ENCODE measurements at places on chromosomes 5 and 9.

- DNase-seq = no peak
Measured at GRCh38 chr9:101487443-101487840, 46.2 kb upstream of the RNF20 start.

GRCh38 chr5:42403236-42403635, 20.0 kb upstream of the GHR start:
- no peak for DNase-seq

GRCh38 chr9:121206516-121207370, 5.1 kb upstream of the RAB14 start:
- no peak for DNase-seq

DNA sequence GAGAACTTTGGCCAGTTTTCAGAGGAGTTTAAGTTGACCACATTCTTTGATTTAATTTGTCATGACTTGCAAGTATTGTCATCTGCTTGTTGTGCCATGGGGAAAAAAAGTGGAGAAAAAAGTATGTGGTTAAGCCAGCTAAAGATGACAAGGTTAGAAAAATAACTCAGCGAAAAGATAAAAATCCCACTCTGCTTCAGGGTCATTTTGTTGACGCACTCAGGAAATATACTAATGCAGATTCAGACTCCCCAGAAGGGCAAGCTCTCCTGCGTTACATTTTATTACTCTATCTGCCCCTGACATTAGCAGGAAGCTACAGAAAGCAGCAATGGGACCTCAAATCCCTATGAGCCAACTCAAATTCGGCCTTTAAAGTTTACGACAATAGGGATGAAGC, 27.6 kb upstream of the TESK1 start:
- no peak for DNase-seq

GRCh38 chr9:124813501-124814163, 36.7 kb downstream of the OLFML2A start:
- no peak for DNase-seq

GRCh38 chr9:38687992-38688391, 31.9 kb downstream of the FAM240B start:
- DNase-seq = no peak

DNA sequence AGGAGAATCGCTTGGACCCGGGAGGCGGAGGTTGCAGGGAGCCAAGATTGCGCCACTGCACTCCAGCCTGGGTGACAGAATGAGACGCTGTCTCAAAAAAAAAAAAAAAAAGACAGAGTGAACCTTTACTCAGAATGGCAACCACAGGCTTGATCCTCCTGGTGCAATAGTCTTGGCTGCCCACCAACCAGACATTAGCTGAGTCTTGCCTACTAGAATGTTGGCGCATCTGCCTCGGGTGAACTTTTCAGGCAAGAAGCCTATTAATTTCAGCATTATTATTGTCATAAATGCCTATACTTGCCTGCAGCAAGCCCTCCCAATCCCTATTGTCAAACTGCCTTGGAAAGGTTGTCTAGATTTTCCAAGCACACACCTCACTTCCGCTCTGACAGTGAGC, 4.2 kb downstream of the SERINC5 start:
- DNase-seq = no peak

DNA sequence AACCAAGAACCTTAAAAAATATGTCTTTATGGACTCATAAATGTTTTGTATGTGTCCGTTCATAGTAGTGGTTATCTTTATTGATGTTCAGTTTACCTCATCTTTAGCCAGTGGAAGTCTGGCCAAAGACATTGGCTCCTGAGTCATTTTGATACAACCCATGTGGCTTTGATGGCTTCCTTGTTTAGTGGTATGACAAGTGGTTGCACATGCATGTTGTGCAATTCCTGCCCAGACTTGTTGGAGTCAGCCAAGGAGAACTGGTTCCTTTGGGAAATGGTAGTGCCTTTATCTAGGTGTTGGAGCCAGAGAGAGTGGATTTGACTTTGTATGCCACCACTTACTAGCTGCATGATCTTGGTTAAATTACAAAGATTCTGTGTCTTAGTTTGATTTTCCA, 94.3 kb downstream of the RPS23 start:
- DNase-seq = no peak

DNA sequence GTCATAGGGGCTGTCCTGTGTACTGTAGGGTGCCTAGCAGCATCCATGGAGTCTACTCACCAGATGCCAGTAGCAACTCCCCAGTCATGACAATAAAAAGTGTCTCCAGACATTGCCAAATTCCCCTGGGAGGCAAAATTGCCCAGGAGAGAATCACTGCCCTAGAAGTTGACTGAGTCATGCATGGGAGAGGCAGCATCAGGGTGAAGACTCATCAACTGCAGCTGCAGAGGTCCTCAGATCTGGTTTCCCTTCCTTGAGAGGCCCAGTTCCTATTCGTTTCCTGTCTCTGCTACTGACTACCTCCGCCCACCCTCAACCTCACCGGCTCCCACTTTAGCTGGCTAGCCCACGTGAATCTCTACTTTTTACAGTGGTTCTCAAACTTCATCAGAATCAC, 88.6 kb upstream of the AGXT2 start:
- no peak for DNase-seq

- DNase-seq = no peak
Measured at GRCh38 chr9:113653746-113654604, 190.4 kb downstream of the RGS3 start.

DNA sequence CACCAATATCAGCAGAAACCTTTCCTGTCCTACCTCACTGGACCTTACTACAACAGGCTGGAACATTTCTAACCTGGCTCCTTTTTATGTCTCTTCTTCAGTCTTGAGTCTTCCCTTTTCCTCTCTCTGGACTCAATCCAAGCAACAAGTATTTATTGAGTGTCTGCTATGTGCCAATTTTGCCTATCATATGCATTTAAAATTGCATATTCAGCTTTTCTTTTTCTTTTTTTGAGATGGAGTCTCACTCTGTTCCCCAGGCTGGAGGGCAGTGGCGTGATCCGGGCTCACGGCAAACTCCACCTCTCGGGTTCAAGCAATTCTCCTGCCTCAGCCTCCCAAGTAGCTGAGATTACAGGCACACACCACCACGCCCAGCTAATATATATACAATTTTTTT, 65.8 kb downstream of the MEIKIN start:
- no peak for DNase-seq

DNA sequence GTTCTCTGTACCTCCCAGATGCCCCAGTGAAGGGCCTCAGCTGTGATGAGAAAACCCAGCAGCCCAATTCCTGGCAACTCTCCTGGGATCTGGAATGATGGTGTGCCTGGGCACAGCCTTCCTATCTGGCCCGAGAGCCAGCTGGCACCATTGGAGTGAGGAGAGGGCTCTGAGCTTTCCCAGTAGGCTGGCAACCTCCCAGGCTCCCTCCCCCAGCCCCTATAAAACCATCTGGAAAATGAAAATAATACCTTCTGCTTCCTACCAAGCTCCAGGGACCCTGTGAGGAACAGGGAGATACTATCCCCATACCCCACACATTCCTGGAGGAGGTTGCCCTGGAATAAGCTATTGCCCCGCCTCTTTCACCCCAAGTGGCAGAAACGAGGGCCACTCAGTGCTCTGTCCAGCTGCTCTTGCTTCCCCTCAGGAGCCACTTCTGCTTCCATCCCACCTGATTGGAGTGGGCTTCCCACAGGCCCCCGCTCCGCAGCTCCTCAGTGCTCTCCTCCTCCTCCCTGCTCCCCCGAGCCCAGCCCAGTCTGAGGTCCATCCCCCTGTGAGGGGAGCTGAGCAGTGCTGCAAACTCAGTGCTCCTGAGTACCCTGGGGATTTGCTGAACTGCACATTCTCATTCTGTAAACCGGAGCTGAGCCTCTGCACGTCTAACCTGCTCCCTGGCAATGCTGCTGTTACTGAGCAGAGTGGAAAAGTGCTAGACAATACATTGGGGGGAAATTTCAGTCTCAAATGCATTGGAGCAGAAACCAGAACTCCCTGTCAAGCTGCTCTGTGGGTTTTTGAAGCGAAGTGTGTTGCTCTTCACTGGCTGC, 74.7 kb downstream of the THBS4 start:
- no peak for DNase-seq

DNA sequence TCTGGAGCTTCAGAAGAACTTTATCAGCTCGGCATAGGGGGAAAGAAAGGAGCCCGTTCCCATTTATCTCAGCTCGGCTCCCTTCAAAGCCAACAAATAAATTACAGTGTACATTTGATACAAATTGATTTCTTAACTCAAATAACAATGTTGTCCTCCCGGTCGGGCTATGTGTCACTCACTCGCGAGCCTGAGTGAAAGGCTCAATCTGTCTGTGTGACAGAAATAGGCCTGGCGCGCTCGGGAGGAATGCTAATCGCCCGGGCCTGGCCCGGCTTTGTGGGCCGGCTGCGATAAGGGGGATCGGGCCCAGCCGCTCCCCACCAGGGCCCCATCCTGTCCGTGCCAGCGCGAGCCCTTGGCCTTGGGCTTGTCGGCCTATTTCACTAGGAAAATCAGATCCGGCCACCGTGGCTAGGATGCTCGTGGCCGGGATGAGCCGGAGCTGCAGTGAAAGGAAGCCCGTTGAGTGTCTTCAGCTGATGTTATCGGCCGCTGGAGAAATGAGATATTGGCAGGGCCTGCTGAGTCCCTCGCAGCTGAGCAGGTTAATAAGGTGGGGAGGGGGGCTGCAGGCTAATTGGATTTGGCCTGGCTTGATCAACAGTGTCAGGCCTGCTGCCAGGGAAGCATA, 258.7 kb downstream of the IRX1 start:
- no peak for DNase-seq

DNA sequence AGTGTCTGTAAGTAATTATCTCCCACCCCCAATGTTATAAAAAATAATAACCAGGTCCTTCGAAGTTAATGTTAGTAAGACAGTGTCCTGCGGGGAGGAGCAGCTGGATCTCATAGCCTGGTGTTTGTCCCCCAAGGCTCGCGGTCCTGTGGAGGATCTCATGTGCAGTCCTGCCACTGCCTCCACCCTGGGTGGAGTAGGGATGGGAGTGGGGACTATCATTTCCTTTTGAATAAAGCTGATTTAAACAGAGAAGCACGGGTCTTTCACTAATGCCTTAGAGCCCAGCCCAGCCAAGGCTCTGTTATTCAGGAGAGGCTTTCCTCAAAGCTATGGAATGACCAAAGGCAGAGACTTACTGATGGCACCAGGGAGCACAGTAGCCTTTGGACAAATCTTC, 40.2 kb downstream of the SUB1 start:
- DNase-seq = no peak

- DNase-seq = no peak
Measured at GRCh38 chr5:74337254-74337983, 303.1 kb downstream of the ENC1 start.

- no peak for DNase-seq
Measured at GRCh38 chr9:115216873-115217272, 98.9 kb upstream of the TNC start.

GRCh38 chr5:26700759-26701384, 337.5 kb downstream of the CDH9 start:
- no peak for DNase-seq

- no peak for DNase-seq
Measured at GRCh38 chr5:108280248-108280647, 101.7 kb downstream of the FBXL17 start.

DNA sequence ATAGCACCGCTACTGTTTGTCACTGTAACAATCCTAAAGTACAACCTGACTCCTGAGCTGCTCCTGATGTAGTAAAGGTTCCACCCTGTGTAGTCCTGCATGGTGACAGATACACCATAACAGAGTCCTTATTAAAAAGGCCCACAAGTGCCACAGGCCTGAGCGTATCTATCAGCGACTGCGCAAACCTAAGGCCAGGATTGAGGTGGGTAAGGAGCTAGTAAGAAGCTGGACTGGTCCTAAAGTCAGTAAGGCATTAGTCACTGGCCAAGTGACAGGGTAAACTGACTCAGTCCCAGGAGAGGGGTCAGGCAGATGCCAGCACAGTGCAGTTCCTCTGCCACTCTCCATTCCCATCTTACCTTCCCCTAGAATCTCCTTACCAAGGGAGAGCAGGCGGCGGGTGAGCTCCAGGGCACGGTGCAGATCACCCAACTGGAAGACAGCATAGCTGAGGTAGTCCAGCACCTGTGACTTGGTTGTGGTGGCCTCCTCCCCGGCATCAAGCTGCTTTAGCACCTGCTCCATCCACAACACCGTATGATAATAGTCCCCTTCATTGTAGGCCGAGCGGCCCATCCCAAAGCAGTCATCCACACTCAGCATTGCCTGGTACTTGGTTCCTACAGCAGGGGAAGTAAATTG, 17.6 kb downstream of the P4HA2 start:
- DNase-seq = no peak

GRCh38 chr5:106759581-106759980, 911.2 kb downstream of the EFNA5 start:
- DNase-seq = no peak

- DNase-seq = no peak
Measured at GRCh38 chr5:54844905-54845566, 140.4 kb downstream of the ESM1 start.

DNA sequence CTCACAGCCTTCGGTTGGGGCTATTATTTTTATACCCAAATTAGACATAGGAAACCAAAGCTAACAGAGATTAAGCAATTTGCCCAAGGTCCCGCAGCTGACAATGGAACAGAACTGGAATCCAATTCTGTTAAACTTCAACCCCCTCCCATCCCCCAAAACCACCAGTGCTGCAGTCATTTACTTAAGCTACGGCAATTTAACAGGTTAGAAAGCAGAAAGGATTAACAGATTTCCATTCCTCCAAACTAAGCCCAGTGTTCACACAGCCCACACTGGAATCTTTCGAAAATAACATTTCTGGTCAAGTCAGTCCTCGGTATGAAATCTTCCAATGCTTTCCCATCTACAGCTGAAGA, 1023.1 kb upstream of the DMAC1 start:
- no peak for DNase-seq

DNA sequence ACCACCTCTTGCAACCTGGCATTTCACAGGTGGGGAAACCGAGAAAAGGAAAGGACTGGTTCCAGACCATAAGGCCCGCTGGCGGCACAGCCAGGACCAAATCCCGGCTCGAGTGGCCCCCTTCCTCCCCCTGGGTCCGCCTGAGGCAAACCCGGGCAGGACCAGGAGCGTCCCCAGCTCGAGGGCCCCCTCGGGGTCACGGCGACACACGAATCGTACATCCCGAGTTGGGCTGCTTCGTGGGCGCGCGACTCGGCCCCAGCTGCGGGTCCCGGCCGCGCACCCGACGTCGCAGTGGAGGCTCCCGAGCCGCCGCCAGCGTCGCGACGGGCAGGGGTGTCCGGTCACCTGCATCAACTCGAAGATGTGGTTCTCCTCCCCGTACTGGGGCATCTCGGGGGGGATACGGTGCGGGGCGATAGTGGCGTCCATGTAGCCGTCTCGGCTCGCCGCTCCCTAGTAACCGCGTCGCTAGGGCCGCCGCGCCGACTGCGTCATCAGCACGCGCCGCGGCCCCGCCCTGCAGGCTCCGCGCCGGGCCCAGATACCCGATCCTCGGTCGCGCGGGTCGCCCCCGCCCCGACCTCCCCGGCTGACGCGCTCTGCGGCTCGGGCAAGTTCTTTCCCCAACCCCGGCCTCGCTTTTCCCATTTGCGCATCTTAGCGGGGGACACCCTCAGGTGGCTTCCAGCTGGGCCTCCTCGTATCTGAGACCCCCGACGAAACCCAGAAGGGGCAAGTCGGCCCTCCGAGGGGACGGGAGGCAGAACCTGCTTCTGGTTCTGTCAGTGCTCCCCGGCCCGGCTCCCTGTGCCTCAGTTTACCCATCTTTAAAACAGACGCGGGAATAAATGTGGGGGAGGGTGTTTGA, at the start of gene AK8:
Gene AK8, minus strand, starts transcription at position 461 of the 871 bp plus-strand sequence. Its CDS starts 29 bp downstream, at position 432.
- no peak for DNase-seq

Measured in activated CD8-positive, alpha-beta memory T cell treated with anti-CD3 and anti-CD28 coated beads for 1 hour (primary cell).